ENCODE measurements at places on chromosomes 2 and 18. TPM values are rescaled to one million over a fixed set of nuclear protein-coding genes. Genes with fewer than 3 reads are reported as not detected.

DNA sequence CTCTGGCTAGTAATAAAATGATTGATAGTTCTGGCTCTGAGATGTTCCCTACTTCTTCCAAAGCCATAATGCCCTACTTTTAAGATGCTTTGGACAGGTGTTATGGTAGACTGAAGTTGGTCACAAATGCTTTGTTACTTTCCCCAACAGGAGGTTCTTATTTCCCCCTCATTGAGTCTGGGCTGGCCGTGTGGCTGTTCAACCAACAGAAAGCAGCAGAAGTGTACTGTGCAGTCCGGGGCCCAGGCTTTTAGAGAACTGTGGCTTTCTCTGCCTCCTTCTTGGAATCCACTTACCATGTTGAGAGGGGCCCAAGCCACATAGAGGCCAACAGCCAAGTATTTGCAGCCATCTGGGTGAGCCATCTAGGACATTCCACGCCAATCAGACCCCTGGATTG lies 94.2 kb downstream of the KCTD1 start:
- DNase-seq = no peak

DNA sequence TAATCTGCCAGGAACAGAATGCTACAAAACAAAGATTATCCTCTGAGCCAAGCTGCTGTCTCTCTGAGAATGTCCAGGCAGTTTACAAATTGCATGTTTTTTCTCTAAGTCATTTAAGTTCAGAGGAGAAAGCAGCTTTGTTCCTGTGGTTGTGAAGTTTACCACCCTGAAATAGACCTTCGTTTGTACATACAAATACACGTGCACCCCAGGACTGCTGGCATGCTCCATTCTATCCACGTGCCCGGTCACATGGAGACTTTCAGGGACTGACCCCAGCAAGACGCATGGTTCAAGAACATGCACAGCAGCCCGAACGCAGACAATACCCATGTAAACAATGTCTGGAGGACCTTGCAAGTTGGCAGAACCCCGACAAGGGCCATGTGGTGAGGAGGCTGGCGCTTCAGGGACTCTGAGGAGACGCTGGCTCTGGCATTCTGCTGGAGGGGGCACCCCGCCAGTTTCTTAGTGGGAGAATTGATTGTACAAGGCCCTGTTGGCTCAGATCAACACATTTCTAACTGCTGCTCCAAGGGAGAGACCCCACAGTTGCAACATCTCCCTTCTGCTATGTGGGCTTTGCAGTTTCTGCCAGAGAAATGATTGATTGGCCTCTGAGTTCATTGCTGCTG lies 33.3 kb downstream of the FAM178B start:
- no peak for DNase-seq

- no peak for DNase-seq
These were observed 448.9 kb upstream of the SLC14A2 start for GRCh38 chr18:45166341-45166835.

DNA sequence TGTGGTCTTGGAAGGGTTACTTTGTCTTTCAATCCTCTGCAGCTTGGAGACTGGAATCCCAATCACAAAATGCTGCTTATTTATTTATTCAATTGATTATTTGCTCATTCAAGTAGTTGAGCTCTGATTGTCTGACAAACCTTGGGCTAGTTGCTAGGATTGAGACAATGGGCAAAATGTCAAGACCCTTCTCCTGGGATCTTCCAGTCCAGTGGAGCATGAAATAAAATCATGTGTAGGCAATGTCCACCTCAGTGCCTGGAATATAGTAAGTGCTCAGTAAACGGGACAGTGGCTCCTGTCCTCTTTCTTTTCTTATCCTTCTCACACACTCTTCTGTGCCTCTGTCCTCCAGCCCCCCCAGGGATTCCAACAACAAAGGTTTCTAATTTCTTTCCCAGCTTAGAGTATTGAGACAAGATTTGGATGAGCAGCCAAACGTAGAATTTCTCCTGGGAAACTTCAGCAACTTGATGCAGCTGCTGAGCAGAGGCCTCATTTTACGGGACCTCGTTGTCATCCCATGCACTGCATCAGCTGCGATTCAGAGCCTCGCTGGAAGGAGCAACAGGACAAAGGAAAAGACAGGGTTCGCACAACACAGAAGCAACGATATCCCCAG lies 545.0 kb downstream of the SOX11 start:
- DNase-seq = no peak

DNA sequence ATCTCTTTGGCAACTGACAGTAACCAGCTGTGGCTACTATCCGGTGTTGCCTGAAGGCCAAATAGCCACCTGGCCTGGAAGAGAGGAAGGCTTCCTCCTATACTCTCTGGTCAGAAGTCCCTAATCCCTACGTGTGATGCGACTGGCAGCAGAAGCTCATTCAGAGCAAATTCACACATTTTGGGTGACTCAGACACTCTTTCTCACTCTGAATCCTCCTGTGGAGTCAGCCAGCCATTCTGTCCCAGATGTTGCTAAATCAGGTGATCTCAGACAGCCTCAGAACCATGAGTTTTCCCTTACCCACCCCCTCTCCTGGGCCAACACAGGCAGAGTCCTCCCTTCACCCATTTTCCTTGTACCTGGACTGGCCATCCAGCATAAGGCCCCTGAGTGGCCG lies 34.7 kb downstream of the CFAP53 start:
- DNase-seq = no peak

DNA sequence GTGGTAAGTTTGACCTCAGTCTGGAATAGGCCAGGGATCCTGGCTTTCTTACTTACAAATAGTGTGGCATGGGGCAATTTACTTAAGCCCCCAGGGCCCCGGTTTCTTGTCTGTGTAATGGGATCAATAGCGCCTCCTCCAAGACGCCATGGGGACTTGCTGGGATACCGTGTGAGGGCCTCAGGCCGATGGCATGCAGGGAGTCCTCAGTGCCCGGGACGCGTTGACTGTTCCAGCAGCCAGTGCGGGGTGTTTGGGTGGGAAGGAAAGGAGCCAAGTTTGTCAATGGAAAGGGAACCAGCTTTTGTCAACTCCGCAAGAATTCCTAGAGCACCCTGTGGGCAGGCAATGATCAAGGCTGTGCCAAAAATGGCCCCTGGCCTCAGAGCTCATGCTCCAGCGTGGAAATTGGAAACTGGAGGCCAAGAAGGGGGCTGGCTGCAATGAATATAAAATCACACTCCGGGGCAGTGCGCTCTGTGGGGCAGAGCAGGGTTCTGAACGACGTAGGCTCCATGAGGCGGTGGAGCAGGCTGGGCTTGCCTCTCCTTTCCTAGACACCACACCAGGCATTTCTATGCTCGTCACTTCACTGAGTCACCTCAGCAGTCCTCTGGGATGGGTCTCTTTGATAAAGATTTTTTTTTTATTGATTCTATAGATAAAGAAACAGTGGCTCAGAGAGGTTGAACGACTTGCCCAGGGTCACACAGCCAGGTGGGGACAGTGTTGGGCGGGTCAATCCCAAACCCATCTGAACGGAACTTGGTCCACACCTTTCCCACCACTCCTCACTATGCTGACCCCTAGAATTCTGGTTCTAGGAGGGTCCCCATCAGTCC lies 56.7 kb upstream of the ASAP2 start:
- DNase-seq = no peak

DNA sequence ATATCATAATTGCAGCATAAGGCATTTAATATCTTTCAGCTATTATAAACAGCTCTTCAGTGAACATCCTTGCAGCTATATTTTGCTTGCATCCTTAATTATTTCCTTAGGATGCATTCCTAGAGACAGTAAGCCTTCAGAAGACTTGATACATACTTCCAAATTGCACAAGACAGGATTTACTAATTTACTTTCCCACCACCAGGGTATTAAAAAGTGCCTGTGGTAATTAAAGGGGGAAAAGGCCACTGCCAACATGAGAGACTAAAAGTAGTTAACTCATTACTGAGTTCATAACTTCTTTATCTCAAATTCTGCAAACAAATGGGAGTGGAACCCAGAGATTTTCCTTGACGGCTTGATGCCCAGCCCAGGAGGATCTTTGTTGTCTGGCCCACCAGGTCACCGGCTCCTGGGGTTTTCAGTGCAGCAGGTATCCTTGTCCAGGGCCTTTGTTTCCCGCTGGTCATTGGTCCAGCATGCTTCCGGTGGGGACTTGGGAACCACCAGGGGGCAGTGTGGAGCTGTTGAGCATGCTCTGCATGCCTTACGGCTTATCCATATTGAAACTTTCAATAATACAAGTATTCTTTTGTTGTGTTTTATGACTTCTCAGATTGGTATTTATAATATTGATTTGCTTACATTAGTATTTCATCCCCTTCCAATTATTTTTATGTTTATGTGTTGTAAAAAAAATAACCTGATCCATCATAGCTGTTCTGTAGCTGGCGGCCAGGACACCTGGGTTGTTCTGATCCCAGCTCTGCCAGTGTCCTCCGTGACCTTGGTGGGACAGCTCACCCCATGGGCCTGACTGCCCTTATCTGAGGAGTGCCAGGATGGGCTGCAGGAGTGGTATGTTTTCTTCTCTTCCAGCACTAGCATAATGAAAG lies 61.4 kb downstream of the TGOLN2 start:
- DNase-seq = peak; percentile 42

PROKR1 gene
- total RNA-seq = not detected

GCKR gene
- not detected for total RNA-seq

PSMA8 gene
- 0.30 TPM for total RNA-seq

MYO5B gene
- not detected for total RNA-seq
